Small intestine (tissue), 16 donors: ENCODE measurements at places on chromosomes 2 and 18. TPM values are rescaled to one million over a fixed set of nuclear protein-coding genes. Genes with fewer than 3 reads are reported as not detected.
A peak's percentile ranks its signal among the peaks of the same experiment; 100 is the strongest.

DNA sequence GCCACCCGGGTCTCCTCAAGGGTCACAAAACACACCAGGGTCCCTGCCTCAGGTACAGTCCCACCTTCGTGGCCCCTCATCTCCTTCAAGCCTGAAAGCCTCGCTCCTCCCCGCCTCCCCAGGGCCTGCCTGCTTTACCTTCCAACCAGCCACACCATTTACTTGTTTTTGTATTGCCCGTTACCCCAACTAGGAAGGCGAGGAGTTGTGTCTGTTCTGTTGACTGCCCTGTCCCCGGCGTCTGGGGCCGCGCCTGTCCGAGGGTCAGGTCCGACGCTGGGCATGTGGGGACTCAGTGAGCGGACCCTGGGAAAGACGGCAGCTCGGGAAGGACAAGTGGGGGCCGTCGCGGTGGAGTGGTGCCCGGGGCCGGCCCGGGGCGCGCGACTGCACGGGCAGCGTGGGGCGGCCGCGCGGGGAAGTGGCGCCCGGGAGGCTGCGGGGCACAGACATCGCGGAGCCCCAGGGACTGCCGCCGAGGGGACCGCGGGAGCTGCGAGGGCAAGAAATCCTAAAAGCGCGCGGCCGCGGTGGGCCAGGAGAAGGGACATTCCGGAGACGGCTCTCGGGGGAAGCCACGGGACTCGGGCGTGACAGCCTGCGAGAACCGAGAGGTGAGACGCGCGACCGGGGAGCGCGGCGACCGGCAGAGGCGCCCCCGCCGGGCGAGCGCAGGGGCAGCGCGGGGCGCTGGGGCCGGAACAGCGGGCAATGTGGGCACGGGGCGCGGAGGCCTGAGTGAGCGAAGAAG, 797 bp upstream of the GRHL1 start:
- DNase-seq, result peak; percentile 24

The SNTG2 gene
- polyA plus RNA-seq, result not detected

DNA sequence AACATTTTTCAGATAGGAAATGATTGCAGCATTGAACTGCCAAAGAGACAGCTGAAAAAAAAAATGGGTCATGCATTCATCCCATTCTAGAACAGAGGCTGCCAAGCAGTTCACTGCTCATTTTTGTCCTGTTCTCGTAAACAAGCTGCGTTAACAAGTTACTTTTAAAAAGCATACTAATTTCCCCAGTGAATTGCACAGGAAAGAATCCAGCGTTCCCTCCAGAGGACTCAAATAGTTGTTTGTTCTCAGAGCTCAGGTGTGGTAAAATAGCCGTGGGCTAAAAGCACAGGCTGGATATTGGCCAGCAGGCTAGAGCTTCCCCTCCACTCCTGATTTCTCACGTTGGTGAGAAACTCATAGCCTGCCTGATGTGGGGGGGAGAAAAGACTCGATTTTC, 76.1 kb upstream of the AQP4 start:
- DNase-seq, result no peak

The MARCHF7 gene
- 31.5 TPM for polyA plus RNA-seq

GRCh38 chr2:177876950-177877349, 195.6 kb downstream of the PDE11A start:
- DNase-seq, result no peak

DNA sequence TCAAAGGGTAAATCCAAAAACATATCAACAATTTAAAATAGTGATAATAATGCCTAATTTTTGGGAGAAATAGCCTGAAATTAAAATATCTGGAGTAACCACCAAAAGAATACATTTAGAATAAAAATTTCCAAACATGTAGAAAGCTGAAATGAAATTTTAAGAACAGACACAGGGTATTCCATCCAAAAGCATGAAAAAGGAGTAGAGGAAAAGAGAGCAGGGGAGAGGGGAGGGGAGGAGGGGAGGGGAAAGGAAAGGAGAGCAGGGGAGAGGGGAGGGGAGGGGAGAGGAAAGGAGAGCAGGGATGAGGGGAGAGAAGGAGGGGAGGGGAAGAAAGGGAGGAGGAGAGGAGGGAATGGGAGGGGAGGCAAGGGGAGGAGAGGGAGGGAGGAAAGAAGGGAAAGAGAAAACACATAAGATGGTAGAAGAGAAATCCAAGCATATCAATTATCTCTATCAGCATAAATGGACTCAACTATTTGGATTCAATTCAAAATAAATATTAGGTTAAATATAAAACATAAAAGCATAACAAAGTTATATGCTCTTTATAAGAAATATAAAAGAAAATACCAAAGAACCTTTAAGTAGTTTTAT, 141.1 kb downstream of the ZNF385B start:
- no peak for DNase-seq

DNA sequence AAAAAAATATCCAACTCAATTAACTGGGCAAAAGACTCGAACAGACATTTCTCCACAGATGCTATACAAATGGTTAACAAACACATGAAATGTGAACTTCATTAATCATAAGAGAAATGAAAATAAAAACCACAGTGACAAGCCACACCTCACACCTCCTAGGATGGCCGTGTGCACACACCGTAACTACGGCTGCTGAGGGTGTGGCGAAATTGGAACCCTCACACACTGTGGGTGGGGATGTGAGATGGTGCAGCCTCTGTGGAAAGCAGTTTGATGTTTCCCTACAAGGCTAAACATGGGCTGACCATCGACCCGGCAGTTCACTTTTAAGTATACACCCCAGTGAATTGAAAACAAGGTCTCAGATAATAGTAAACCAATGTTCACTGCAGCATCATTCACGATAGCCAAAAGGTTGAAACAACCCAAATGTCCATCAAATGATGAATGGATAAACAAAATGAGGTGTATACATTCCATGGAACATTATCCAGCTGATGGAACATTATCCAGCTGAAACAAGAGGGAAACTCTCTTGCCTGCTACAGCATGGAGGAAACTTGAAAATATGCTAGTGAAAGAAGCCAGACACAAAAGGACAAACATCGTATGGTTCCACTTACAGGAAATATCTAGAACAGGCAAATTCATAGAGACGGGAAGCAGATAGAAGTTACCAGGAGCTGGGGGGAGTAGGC, 32.2 kb downstream of the ZAP70 start:
- peak; percentile 9 for DNase-seq
